A172 (cell line): ENCODE measurements at places on chromosomes 3 and 15. TPM values are rescaled to one million over a fixed set of nuclear protein-coding genes. Genes with fewer than 3 reads are reported as not detected.

Gene BFSP2
- not detected in 2 replicates for total RNA-seq

Gene IL17RE
- total RNA-seq: 0.81 and 1.3 TPM in 2 replicates

Gene CHRNA7
- 0.10 and 0.19 TPM in 2 replicates for total RNA-seq

Gene HHATL
- not detected in 2 replicates for total RNA-seq

Gene SLC28A1
- total RNA-seq: not detected in 2 replicates

Gene PARL
- total RNA-seq: 45.8 and 65.7 TPM in 2 replicates

Gene CHRNA3
- 0.02 and 0.14 TPM in 2 replicates for total RNA-seq

Gene AGTR1
- not detected in 2 replicates for total RNA-seq

Gene DLEC1
- total RNA-seq: not detected in 2 replicates

Gene ZBTB47
- 16.7 and 17.9 TPM in 2 replicates for total RNA-seq
